ENCODE measurements at places on chromosomes 7 and 10.

GRCh38 chr10:34547291-34547690 is 267.8 kb downstream of the PARD3 start:
- H3K4me1 ChIP-seq: no peaks in the 10 kb centered on the region
- H3K27ac ChIP-seq: no peak overlapping the region
- no peaks in the 10 kb centered on the region for H3K27me3 ChIP-seq
- DNase-seq: no peak

GRCh38 chr7:100818825-100819224 is 8.5 kb downstream of the EPHB4 start:
- no peaks in the 10 kb centered on the region for H3K27me3 ChIP-seq
- H3K36me3 ChIP-seq: peaks cover 27% of the 10 kb centered on the region
- no peak for DNase-seq
- H3K27ac ChIP-seq: no peak overlapping the region
- H3K4me1 ChIP-seq: no peaks in the 10 kb centered on the region

GRCh38 chr10:69677985-69678654 is 48.1 kb downstream of the FAM241B start:
- no peaks in the 10 kb centered on the region for H3K36me3 ChIP-seq
- H3K4me3 ChIP-seq: no peak overlapping the region
- no peak for DNase-seq
- H3K27ac ChIP-seq: no peak overlapping the region

DNA sequence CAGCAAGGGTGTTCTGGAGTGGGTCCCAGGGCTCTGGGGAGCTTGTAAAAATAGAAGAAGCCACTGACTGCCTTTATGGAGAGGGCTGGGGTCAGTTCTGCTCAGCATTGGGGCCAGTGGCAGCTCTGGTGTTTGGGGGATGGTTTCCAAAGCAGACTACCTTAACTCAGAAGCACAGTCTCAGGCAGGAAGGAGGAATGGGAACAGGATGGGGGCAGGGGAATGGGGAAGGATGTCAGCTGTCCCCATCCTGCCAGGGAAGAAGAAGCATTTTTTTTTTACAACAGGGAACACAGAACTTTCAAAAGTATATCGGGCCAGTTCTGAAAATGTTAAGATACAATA is 28.8 kb downstream of the TSPAN15 start:
- H3K36me3 ChIP-seq: no peaks in the 10 kb centered on the region
- H3K4me3 ChIP-seq: no peak overlapping the region
- H3K4me1 ChIP-seq: no peaks in the 10 kb centered on the region
- no peak overlapping the region for H3K27ac ChIP-seq
- no peak for DNase-seq

GRCh38 chr7:37882086-37882485 is 33.7 kb downstream of the NME8 start:
- DNase-seq: no peak
- no peaks in the 10 kb centered on the region for H3K27me3 ChIP-seq
- H3K27ac ChIP-seq: no peak overlapping the region
- H3K4me3 ChIP-seq: no peak overlapping the region
- H3K4me1 ChIP-seq: no peaks in the 10 kb centered on the region

GRCh38 chr10:2214805-2215204 is 477.5 kb upstream of the ADARB2 start:
- no peak overlapping the region for H3K4me3 ChIP-seq
- H3K27ac ChIP-seq: no peak overlapping the region
- no peak for DNase-seq
- no peaks in the 10 kb centered on the region for H3K27me3 ChIP-seq

DNA sequence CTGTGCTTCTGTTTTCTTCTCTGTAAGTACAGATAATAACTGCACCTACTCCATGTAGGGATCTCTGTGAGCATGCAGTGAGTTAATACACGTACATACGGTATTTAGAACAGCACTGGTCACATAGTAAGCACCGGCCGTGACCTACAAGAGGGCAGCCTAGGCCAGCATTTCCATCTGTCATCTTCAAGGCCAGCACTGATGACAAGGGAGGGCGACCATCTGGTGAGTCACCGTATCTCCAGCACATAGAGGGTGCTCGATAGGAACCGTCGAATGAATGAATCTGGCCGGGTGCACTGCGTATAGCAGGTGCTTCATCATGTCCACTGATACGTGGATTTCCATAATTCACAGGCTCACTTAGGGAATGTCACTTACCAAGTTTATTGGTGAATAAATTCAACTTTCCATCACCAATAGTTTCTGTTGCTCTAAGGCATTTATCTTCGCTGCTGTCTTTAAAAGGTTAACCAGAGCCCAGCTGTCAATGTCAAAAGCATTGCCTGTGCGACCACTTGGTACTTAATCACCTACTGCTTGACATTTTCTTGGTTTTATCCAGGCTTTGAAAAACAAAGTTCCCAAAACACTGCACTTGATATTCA is 8.3 kb downstream of the NOD1 start:
- no peak overlapping the region for H3K27ac ChIP-seq
- no peaks in the 10 kb centered on the region for H3K27me3 ChIP-seq
- peaks cover 19% of the 10 kb centered on the region for H3K36me3 ChIP-seq
- H3K4me1 ChIP-seq: peaks cover under 1% of the 10 kb centered on the region

GRCh38 chr7:56028942-56029630 is 22.2 kb downstream of the PSPH start:
- H3K36me3 ChIP-seq: peaks cover 19% of the 10 kb centered on the region
- no peaks in the 10 kb centered on the region for H3K27me3 ChIP-seq
- no peak overlapping the region for H3K27ac ChIP-seq
- H3K4me1 ChIP-seq: peaks cover 4% of the 10 kb centered on the region
- DNase-seq: no peak
- H3K4me3 ChIP-seq: no peak overlapping the region

GRCh38 chr7:93921186-93921585 is 349 bp upstream of the GNG11 start:
- H3K36me3 ChIP-seq: no peaks in the 10 kb centered on the region
- H3K4me3 ChIP-seq: peak overlapping the region; percentile 71
- H3K4me1 ChIP-seq: peaks cover 12% of the 10 kb centered on the region

DNA sequence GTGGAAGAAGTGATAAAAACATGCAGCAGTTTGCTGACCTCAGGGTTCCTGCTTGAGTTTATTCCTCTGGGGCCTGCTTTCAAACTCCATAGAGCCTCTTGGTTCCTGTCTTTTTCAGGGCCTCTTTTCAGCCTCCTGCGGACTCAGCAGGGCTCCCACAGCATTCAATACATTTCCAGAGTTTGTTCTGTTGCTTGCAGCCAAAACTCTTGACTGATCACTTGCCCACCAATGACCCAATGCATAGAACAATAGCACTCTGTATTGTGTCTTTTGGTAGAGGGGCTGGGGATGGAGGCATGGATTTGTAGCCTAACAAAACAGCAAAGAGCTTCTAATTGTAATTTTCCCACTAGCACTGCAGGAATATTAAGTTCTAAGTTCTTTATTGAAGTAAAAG is 50.8 kb upstream of the CREB5 start:
- H3K4me1 ChIP-seq: peaks cover 13% of the 10 kb centered on the region
- H3K36me3 ChIP-seq: no peaks in the 10 kb centered on the region
- no peak overlapping the region for H3K27ac ChIP-seq
- H3K4me3 ChIP-seq: no peak overlapping the region

DNA sequence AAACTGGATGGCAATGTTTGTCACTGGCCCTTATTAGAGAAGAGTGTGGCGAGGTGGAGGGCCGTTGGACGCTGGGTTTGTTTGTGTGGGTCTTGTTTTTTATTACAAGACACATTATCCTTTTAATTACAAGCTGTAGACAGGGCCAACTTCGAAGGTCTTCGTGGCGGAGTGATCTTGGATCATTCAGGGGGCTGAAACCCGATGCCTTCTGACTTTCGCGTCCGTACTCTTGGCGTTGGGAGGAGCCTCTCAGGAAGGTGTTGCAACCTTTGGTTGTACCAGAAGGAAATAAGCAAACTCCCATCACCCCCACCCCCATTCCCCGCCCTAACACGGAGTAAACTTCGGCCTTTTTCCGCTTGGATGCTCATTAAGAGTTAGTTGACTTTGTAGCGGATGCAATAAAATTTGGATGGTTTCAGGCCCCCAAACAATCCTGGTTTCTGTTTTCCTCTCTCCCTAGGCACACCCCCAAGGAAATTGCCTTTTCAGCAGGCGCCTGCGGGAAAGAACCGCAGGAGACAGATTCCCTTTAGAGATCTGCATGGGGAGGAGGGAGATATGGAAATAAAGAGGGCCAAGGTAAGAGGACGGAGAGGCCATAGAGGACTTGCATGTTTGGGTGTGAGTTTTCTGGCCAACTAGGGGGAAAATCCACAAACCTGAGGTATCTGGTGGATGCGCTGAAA is 294.5 kb upstream of the NFE2L3 start:
- peaks cover 94% of the 10 kb centered on the region for H3K27me3 ChIP-seq
- H3K36me3 ChIP-seq: no peaks in the 10 kb centered on the region
- peaks cover 25% of the 10 kb centered on the region for H3K4me1 ChIP-seq
- H3K4me3 ChIP-seq: no peak overlapping the region

DNA sequence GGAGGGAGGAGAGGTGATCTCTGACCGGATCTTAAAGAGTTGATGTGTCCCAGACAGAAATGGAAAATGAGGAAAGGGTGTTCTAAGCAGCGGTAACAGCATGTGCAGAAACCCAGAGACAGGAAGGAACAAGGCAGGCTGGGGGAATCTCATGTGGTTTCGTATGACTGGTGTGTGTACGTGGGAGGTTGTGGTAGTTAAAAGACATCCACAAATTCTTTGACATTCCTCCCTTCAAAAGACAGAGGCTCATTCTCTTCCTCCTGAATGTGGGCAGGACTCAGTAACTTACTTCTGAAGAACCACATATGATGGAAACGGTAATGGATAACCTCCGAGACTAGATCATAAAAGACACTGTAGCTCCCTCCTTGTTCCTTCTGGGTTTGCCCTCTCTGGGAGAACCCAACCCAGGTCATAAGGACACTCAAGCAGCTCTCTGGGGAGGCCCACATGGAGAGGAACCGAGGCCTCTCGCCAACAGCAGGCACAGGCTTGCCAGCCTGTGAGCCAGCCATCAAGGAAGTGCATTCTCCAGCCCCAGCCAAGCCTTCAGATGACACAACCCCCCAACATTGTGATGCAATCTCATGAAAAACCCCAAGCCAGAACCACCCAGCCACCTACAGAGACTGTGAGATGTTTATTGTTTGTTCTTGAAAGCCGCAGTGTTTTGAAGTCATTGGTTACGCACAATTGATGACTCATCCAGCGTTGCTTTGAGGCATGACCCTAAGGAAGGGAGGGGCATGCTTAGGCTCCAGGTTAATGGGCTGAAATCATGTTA is 116.0 kb downstream of the SLIT1 start:
- DNase-seq: peak; percentile 69
- no peaks in the 10 kb centered on the region for H3K27me3 ChIP-seq
- no peak overlapping the region for H3K27ac ChIP-seq
- no peaks in the 10 kb centered on the region for H3K4me1 ChIP-seq

DNA sequence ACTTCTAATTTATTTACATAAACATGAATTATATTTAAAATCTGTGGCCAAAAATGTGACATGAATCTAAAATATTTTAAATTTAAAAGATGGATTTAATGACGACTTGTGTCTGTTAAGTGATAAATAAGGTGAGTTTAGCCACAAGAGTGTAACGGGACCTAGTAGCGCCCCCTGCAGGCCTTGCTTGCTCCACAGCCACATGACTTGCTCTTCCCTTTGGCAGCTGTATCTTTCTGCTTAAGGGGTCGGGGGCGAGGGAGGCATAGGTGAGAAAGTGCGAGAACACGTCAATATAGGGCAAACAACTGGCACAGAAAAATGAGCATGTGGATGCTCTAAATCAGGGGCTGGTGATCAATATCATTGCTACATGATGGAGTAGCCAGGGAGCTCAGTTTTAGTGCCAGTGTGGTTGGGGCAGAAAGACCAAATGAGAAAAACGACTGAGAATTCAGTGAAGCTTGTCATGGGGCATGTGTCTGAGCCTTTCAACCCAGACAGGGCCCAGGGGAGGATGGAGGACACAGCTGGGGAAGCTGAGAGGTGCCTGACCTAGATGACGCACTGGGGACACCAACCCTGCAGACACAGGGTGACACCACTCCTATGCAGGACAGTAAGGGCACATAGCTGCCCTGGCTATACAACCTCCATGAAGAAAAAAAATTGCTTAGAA is 49.8 kb downstream of the PAXIP1 start:
- peak; percentile 57 for DNase-seq
- H3K27ac ChIP-seq: no peak overlapping the region
- no peaks in the 10 kb centered on the region for H3K4me1 ChIP-seq
- H3K4me3 ChIP-seq: no peak overlapping the region

- no peak for DNase-seq
- peaks cover 9% of the 10 kb centered on the region for H3K4me1 ChIP-seq
- no peak overlapping the region for H3K4me3 ChIP-seq
- H3K36me3 ChIP-seq: peaks cover 13% of the 10 kb centered on the region
- H3K27ac ChIP-seq: no peak overlapping the region
Observed at GRCh38 chr7:139895141-139895829, 66.2 kb downstream of the TBXAS1 start.

DNA sequence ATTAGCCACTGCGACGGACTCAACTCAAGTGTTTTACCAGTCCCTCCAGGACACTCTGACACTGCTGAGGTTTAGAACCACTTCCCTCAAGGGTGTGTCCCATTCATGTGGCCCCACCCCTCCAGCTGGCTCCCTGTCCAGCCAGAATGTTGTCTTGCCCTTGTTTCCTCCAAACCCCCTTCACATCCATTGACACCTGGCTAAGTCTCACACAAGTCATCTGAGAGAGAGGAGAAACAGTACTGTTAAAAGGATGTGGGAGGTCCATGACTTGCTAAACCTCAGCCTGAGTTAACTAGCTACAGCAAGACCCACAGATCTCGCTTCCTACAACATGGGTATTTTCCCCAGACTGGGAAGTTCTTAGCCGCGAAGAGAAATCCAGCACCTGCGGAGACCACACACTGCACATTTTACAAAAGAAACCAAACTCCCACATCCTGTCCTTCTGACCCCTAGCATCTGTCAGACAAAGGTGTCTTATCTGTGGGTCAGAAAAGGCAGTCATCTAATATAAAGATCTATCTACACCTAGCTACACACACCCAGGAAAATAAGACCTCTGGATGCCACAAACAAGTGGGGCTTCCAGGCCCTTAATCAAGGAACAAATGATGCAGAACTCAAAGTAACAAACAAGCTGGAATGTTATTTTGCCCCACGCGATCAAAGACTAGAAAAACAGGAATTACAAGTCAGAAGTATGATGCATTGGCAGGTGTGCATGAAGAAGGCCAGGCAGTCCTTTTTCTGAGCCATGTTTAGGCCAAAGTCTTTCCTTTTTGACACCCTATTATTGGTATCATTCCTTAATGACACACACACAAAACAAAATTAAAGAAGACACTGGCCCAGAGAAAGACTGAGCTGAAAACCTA is 13.9 kb downstream of the OSBPL3 start:
- H3K27me3 ChIP-seq: no peaks in the 10 kb centered on the region
- DNase-seq: peak; percentile 94
- no peak overlapping the region for H3K27ac ChIP-seq

- DNase-seq: no peak
- peaks cover 26% of the 10 kb centered on the region for H3K27me3 ChIP-seq
- no peaks in the 10 kb centered on the region for H3K4me1 ChIP-seq
- no peak overlapping the region for H3K27ac ChIP-seq
- H3K4me3 ChIP-seq: no peak overlapping the region
- no peaks in the 10 kb centered on the region for H3K36me3 ChIP-seq
Observed at GRCh38 chr7:38629651-38630510, 1.3 kb downstream of the AMPH start.

GRCh38 chr10:14329746-14330173 is 964 bp downstream of the FRMD4A start:
- no peaks in the 10 kb centered on the region for H3K4me1 ChIP-seq
- no peak overlapping the region for H3K27ac ChIP-seq
- DNase-seq: no peak
- no peaks in the 10 kb centered on the region for H3K36me3 ChIP-seq
- peaks cover 29% of the 10 kb centered on the region for H3K27me3 ChIP-seq
- H3K4me3 ChIP-seq: no peak overlapping the region
